ENCODE measurements at places on chromosomes 6 and 20.

GRCh38 chr6:18306977-18307376 lies 42.6 kb upstream of the DEK start:
- no peak for DNase-seq

- no peak for DNase-seq
Measured at GRCh38 chr20:21936261-21936660, 230.8 kb downstream of the PAX1 start.

- DNase-seq = no peak
Measured at GRCh38 chr6:167111597-167111996, 11.3 kb upstream of the CCR6 start.

DNA sequence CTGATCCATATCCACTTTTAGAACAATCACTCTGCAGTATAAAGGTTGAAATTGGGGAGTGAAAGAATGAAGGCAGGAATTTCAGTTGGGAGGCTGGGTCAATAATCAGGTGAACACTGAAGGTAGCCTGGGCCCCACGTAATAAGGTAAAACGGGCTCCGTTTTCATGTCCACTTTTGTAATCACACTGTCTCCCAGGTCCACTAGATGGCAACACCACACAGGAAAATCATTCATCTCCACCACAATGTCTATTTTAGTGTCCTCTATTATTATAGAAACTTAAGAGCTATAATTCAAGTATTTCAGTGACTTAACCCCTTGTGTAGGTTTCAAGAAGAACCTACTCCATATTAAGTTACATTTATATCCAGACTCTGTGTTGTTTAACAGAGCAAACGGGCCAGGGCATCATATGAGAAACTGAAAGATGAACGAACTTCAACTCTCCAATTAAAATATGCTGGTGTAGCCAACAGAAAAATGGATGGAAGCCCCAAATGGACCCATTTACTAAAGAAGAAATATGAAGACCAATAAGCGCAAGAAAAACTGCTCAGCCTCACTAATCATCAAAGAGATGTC lies 45.9 kb upstream of the MC3R start:
- DNase-seq = no peak

DNA sequence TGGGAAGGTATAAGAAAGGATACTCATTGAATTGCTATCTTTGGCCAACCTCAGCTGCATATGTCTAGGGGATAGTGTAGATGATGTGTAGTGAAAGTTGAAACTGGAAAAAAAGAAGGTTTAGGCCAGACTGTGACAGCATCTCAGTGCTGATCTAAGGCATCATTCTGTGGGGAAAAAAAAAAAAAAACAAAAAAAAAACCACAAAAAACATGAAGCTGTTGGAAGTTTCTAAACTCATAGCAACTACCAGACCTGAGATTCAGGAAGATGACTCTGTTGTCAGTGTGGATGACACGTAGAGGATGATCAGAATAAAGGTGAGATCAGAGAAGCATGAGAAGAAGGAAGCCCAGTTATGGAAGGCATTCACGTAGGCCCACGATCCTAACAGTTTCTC lies 100.8 kb upstream of the CNKSR3 start:
- no peak for DNase-seq

GRCh38 chr6:72282201-72282600 lies 339.7 kb upstream of the KCNQ5 start:
- no peak for DNase-seq

- peak; percentile 74 for DNase-seq
Measured at GRCh38 chr20:38873050-38873581, 53.1 kb upstream of the FAM83D start.

- peak; percentile 21 for DNase-seq
Measured at GRCh38 chr6:52815167-52816092, 11.8 kb upstream of the GSTA1 start.

GRCh38 chr20:6837730-6838129 lies 70.2 kb downstream of the BMP2 start:
- no peak for DNase-seq

DNA sequence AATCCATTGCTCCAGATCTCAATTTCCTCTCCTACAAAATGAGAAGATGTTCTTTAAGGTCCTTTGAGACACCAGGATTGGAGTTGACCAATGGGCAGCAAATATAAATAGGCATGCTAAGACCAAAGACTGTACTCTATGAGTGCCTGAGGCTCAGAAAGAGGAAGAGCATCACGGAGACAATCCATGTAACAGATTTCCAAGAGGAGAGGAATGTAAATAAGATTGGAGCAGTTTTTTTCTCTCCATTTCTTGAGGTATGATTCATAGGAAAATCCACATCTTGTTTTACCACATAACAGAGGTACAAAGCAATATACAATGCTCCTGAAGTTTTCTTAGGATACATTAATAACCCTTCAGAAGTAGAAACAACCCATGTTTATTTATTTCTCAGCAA lies 109.8 kb downstream of the UBE3D start:
- no peak for DNase-seq

- DNase-seq = no peak
Measured at GRCh38 chr6:98824902-98825599, 9.3 kb upstream of the POU3F2 start.

DNA sequence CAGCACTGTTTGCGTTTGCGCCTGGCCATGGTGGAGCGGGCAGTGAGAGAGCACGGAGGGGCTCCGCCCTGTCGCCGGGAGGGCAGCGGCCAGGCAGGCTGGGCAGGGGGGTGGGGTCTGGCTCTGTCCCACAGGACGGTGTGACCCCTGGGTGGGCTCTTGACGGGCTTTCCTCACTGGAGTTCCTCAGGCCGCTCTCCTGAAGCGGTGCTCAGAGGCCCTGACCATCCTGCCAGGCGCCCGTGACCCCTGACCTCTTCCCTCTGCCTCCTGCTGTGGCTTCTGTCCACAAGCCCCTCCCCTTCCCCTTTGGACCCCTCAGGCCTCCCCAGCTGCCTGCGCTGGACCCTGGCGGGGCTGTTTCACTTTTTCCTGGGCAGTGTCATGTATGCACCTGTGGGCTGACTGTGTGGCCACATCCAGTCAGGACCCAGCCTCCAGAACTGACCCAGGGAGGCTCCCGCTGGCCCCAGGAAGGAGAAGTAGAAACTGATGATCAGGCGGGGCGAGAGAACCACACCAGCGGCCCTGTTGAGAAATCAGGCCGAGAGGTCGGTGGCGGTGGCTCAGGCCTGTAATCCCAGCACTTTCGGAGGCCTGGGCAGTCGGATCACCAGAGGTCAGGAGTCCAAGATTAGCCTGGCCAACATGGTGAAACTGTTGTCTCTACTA lies 1.2 kb downstream of the OGFR start:
- DNase-seq = no peak

DNA sequence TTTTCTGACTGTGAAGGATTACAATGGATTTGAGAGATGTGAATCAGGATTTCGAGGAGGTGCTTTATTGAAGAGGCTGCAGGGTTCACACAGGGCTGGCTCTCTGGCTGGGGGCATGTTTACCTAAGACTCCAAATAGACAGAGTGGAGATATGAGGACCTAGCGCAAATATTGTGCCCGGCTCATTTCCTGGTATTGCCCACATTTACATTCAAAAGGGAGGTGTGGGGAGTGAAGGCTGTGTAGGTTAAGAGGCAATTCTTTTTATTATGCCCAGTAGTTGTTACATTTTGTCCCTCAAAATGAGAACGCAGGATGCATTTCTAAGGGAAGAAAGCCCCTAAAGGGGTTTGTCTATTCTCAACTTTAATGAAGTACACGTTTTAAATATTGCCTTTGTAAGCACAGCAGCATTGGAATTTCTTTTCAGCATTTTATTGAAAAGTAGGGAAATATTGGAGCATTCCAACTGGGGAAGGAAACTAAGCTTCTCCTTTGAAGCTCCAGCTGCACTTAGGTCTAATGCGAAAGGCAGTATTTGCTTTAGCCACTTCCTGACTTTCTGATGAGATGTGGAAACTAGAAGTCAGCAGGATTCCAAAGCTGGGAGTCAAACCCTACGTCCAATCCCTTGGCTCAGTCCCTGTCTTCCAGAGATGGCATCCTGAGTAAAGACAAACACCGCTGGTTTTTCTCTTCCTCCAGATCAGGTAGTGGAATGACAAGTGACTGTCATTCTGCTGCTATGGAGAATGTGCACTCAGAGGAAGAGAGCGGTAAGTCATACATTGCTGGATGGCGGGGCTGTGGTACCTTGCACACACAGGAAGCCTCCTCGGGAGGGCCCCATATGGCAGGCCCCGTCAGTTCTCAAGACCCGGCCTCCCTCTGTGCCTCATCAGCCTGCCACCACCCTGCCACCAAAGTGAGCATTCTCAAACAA lies 70.7 kb downstream of the MYB start:
- no peak for DNase-seq

- DNase-seq = no peak
Measured at GRCh38 chr20:14069796-14070195, 74.5 kb downstream of the MACROD2 start.

- DNase-seq = no peak
Measured at GRCh38 chr6:112833581-112834131, 486.5 kb downstream of the RFPL4B start.

DNA sequence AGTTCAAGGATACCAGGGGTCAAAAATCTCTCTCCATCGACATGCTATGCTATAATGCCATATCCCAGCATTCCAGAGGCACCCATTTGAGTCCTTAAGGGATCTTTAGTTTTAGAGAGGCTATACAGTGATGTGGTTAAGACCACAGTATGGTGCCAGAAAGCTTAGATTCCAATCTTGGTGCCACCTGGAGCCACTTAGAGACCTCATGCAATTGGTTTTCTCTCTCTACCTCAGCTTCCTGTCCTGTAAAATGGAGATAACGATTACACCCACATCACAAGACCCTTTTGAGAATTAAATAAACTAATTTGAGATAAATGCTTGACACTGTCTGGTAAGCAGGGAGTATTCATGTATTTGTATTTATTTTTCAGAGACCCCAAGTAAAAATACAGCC lies 39.0 kb downstream of the PLAGL1 start:
- no peak for DNase-seq

DNA sequence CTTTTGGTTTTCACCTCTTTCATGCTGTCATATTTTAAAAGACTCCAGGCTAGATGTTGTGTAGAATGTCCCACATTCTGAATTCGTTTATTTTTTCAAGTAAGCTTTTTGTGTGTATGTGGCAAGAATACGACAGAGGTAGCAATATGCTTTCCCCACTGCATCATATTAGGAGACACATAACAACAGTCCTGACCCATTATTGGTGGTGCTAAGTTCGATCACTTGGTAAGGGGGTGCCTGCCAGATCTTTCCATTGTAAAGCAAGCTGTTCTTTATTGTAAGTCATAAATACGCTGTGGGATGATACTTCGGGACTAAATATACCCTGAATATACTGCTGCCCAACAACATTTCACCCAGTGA lies 588 bp upstream of the NCOA3 start:
- no peak for DNase-seq

GRCh38 chr6:6439778-6440177 lies 119.3 kb upstream of the F13A1 start:
- no peak for DNase-seq

- DNase-seq = no peak
Measured at GRCh38 chr6:15384901-15385300, 139.0 kb downstream of the JARID2 start.

- no peak for DNase-seq
Measured at GRCh38 chr6:51618563-51618962, 468.9 kb downstream of the PKHD1 start.

GRCh38 chr6:105573556-105573955 lies 170.7 kb upstream of the PREP start:
- DNase-seq = no peak

DNA sequence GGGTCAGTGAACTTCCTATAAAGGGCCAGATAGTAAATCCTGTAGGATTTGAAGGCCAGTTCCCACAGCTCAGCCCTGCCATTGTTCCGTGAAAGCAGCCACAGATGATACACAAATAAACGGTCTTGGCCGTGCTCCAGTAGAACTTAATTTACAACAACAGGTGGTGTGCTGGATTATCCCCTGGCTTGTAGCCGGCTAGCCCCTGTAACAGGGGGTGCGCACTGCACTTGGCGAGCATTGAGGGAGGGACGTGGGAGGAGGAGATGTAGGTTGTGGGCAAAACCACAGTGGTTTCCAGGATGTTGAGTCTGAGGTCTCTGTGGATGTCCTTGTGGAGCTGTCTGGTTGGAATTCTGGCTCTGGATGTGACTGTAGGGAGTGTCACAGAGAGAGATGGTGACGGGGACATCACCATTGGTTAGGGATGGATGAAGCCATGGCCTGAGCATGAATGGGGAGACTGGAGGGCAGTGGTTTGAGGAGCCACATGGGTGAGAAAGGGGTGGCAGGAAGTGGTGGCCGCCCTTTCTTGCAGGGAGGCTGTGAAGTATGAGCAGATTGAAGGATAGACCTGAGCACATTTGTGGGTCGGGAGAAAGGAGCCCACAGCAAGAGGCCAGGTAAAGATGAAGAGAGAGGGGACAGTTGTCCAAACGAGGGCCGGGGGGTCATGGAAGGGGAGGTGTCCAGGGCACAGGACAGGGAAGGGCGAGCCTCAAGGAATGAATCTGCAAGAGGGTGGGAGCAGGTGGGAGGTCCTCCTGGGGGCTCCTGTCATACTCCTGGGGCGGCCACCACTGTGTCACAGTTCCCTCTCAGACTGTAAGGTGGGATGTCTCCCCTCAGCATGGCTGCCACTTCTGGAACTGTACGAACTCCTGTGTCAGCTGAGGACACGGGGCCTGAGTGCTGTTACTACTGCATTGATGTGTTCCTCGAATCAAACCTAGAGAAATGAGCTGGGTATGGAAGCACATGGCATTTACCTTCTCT lies 53.6 kb downstream of the CDH26 start:
- no peak for DNase-seq

GRCh38 chr6:138485586-138486248 lies 13.6 kb downstream of the NHSL1 start:
- no peak for DNase-seq

DNA sequence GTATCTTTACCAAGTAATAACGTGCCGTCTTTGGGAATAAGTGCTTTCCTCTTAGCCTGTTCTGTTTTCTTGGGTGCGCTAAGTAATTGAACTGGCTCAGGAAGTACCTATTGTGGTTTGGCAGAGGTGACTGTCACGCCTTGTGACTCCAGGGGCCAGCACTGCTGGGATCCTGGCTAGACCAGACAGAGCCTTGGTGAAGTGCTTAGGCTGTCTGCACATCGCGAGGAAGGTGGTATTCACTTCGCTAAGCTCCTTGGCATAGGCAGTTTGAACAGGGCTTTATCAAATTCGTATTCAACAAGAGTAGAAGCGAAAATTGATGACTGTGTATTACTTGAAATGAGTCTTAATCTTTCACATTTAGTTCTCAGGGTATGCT lies 17.6 kb downstream of the PRDM1 start:
- DNase-seq = no peak

- DNase-seq = no peak
Measured at GRCh38 chr6:134026597-134026996, 25.8 kb downstream of the SLC2A12 start.

GRCh38 chr6:44833248-44833647 lies 445.7 kb downstream of the CDC5L start:
- no peak for DNase-seq

GRCh38 chr6:149132336-149132735 lies 185.2 kb upstream of the TAB2 start:
- DNase-seq = no peak

GRCh38 chr6:78526432-78526831 lies 340.9 kb upstream of the IRAK1BP1 start:
- no peak for DNase-seq

DNA sequence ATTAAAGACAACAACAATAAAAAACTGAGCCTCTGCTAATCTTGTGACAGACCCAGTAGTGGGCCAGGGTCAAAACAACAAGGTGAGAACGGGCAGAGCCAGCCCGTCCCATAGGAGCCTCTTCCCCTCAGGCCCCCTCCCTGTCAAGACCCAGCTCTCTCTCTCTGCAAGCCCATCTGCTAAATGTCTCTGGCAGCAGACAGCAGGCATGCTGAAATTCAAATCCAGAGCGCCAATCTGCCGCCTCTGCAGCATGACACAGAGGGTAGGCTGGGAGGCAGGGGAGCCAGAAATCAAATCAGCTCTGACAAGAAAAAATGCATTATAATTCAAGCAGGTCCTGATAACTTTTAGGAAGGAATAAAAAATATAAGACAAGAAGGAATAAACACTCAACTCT lies 26.3 kb downstream of the METTL24 start:
- DNase-seq = no peak
